ENCODE measurements at places on chromosomes 2 and 18.

GRCh38 chr2:8307606-8308180 is 374.2 kb upstream of the ID2 start:
- DNase-seq: no peak

DNA sequence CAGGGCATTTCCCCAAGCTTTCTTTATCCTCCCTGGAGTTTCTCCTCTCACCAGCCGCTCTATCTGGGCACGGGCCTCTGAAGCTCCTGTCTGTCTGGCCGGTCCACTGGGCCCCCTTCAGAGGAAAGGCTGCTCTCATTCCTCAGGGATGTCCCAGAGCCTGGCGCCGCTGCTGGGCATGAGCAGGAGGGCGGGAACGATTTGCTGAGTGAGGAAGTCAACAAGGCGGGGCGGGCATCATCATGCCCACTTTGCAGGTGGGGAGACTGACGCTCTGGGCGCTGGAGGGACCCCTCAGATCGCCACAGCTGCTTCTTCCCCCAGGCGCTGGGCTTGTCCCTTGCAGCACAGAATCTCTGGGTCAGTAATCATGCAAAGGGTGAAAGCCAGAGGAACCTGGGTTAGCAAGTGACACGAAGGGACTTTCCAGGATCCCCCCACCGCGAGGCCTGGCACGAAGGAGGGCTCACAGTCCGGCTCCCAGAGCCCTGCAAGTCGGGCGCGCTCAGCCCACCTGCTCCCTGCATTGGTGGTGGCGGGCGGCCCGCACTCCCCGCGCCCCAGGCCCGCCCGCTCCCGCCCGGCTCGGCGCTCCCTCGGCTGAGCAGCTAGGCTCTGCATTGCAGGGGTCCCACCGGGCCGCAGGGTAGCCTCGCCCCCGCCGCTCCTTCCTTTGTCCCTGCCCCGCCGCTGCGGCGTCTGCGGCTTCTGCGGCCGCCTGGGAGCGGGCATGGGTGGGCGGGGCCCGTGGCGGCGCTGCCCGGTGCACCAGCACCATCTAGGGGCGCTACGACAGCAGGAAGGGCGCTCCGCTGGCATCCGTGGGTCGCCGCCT is 157.8 kb downstream of the CYRIA start:
- no peak for DNase-seq

DNA sequence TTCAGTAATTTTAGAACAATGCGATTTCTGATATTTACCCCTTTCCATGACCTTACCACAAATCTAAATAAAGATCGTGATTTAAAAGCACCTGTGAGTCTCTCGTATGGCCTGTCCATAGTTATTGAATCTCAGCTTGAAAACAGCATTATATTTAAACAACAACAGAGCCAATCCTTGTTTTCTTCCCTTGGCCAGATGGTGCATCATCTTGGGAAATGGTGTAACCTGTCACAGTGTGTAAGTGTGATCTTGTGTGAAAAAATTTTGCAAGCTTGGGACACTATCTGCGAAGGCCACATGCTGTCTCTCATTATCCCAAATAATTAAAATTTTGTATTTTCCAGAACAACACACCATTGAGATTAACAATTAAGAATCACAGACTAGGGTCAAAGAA is 262.7 kb upstream of the SPHKAP start:
- no peak for DNase-seq

- no peak for DNase-seq
These were observed 11.1 kb downstream of the NDUFV2 start for GRCh38 chr18:9113468-9114149.

- DNase-seq: no peak
These were observed 26.3 kb upstream of the SH3RF3 start for GRCh38 chr2:109102588-109103233.

- DNase-seq: no peak
These were observed 143.0 kb downstream of the ZEB2 start for GRCh38 chr2:144376926-144377325.
